ENCODE measurements at places on chromosomes 11 and 22.

DNA sequence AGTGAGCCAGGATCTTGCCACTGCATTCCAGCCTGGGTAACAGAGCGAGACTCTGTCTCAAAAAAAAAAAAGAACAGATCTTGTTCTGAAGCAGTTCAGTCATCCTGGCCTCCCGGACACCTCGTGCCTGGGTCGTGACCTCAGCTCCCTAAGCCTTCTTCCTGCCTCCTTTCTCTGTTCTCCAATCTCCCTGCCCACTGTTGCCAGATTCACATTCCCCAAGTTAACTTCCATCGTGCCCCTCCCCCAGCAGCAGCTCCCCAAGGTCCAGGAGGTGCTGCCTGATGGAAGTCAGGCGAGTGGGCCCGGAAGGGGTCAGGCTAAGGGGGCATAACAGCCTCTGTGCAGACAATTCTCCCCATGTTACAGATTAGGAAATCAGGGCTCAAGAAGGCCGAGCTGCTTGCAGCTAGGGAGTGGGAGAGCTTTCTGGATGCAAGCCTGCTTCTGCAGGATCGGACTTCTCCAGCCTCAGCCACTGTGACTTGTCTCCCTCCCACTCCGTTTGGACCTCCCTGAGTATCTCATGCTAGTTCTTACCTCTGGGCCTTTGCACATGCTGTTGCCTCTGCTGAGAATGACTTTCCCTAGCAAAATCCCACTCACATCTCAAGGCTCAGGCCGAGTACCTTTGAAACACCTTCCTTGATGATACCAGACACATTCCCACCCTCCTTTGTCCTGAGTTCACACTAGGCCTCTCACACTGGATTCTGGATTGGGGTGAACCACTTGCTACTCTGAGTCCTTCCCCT lies 14.3 kb upstream of the TMEM184B start:
- no peak for DNase-seq

- no peak for DNase-seq
These were observed 37.9 kb downstream of the OR6Q1 start for GRCh38 chr11:58068655-58069054.

GRCh38 chr22:30863081-30863833 lies 105.3 kb downstream of the MORC2 start:
- DNase-seq = peak; percentile 22

- DNase-seq = no peak
These were observed 25.9 kb downstream of the CAT start for GRCh38 chr11:34464591-34465051.

GRCh38 chr22:44753189-44754042 lies 1.0 kb downstream of the ARHGAP8 start:
- peak; percentile 70 for DNase-seq

- no peak for DNase-seq
These were observed 12.8 kb downstream of the NFAM1 start for GRCh38 chr22:42419243-42419881.

DNA sequence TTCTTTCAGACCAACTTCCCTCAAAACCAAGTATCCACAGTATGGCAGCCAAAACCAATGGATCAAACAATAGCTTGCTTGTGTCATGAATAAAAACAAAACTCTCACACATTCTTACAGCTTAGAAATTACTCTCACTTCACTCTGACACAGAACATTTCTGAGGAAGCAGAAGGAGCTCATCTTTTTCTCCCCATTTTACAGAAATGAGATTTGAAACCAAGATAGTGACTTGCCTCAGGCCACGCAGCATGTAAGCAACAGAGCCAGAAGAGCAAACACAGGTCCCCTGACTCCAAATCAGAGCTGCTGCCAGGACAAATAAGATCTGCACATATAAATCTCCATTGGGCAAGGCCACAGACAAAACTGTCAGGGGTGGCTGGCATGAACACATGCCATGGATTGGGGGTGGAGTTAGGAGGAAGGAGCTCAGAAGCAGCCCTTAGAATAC lies 64.8 kb downstream of the RAB30 start:
- DNase-seq = no peak

DNA sequence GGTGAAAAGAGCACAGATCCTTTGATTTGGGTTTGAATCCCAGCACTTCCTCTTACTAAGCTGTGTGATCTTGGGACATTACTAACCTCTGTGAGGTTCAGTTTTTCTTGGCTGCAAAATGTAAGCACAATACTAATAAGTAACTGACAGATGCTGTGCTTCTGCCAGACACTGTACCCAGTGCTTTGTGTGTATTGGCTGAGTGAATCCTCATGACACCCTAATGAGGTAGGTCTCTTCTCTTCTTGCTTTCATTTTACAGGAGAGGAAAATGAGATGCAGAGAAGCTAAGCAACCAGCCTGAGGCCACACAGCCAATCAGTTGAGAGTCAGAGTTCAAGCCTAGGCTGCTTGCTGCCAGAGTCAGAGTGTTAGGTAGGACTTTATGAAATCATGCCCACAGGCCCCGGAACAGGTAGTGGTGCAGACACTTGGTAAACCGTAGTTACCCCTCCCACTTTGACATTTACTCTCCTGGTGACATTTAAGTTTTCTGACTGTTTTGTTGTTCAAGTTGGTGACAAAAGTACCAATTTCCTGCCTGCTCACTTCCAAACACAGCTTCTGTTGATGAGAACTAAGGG lies 21.2 kb downstream of the PTPRJ start:
- peak; percentile 64 for DNase-seq

DNA sequence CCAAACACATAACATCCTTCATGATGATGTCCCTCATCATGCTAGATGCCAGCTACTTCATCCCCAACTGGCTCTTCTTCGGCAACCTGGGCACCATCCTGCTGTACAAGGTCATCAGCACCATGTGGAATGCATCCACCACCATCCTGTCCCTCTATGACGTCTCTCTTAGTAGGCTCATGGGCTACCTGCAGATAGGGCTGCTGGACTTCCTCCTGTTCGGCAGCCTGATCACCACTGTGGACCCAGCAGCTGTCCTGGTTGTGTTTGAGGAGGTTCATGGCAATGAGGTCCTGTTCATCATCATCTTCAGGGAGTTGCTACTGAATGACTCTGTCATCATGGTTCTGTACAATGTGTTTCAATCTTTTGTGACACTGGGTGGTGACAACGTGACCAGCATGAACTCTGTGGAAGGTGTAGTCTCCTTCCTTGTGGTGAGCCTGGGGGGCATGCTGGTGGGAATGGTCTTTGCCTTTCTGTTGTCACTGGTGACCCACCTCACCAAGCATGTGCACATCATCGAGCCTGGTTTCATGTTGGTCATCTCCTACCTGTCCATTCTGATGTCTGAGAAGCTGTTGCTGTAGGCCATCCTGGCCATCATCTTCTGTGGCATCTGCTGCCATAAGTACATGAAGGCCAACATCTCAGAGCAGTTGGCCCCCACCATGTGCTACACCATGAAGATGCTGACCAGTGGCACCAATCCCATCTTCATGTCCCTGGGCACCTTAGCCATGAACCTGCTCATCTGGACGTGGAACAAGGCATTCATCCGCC lies 120.7 kb upstream of the SERPIND1 start:
- DNase-seq = no peak

DNA sequence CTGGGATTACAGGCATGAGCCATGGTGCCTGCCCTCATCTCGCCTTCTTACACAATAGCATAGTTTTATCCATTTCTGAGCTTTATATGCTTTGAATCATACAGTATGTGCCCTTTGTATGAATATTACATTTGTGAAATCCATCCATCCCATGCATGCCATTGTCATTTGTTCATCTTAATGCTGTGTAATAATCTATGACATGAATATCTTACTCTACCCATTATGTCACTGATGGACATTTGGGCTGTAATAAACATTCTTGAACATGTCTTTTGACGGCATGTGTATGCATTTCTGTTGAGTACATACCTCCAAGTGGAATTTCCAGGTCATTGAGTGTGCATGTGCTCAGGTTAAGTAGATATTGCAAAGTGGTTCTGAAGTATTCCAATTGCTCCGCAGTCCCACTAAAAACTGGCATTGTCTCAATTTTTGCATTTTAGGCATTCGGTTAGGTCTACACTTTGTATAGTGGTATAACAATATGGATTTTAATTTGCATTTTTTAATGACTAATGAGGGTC lies 339.3 kb upstream of the SYN3 start:
- DNase-seq = peak; percentile 33

DNA sequence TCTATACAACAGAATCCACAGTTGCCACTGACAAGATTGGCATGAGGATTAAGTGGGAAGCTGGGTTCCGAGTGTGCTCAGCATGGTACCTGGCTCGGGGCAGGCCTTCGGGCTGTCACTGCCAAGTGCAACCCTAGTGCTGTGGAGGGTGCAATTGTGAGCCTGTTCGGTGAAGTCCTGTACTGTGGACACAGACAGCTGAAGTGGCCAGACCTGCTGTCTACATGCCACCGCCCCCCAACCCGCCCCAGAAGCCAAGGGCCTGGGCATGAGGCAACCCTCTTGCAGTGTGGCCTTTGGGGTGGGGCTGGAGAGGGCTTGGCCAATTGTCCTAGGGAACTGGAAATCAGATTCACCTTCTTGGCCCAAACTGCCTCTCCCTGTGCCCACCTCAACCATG lies 15.6 kb upstream of the SHISAL1 start:
- no peak for DNase-seq

DNA sequence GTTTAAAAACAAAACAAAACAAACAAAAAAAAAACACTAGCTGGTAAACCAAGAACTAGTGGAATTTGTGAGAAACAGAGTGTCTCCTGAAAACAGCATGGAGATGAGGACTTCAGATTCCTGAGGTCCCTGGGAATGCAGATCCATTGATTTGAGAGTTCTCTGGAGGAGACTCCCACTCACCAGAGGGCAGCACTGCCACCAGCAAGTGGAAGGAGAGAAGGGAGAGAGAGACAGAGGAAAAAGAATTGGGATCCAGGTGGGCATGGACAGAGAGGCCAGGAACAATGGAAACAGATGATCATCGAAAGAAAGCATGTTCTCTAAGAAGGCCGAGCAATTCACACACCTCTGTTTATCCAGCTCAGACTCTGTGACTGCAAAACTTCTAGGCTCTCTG lies 31.8 kb downstream of the ETS1 start:
- DNase-seq = peak; percentile 41

DNA sequence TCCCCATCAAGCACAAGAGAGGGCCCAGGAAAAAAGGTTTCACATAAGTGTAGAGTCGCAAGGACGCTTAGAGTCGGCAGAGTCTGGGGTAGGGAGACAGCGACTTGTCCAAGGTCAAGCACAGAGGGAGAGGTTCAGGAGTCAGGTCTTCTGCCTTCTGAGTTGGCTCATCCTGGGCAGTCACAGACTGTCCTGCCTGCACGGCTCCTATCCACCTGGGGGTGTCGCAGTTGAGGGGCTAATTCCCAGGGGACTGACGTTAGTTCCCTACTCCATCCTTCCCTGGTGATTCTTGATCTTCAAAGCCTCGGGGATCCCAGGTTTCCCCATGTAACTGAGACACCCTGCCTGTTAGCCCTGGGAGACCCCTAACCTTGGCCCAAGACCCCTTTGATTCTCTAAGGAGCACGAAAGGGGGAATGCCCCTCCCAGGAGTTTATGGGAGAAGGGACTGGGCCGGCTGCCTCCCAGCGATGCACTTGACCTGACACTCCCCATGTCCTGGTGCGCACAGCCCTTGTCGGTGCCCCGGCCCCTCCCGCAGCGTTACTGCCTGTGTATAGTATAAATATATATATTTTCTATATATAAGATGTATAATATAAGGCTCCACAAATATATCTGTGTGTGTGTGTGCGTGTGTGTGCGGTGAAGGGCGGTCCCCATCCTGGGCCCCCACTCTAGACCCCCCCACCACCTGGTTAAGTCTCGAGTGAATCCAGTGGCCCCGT lies 14.7 kb upstream of the TAB1 start:
- DNase-seq = peak; percentile 36

DNA sequence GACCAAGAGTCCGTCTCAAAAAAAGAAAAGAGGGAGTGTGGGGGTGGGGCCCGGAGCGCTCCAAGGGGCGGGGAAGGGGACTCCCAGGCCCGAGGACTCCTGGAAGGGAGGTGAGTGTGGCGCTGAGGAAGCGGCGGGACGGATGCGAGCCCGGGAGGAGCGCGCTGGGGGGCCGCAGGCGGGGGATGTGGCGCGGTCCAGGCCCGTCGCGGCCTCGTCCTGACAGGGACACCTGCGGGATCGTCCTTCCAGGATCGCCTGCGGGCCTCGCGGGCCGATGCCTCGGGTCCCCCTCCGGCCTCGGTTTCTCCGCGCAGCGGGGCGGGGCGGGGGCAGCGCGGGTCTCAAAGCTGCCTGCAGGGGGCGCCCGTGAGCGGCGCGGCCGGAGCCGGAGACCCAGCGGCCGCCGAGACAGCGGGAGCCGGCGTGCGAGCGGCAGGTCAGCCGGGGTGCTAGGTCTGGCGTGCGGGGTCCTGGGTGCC lies 3.8 kb upstream of the ADORA2A start:
- DNase-seq = peak; percentile 34

- DNase-seq = peak; percentile 27
These were observed 70.7 kb upstream of the CCDC179 start for GRCh38 chr11:22930816-22931594.

DNA sequence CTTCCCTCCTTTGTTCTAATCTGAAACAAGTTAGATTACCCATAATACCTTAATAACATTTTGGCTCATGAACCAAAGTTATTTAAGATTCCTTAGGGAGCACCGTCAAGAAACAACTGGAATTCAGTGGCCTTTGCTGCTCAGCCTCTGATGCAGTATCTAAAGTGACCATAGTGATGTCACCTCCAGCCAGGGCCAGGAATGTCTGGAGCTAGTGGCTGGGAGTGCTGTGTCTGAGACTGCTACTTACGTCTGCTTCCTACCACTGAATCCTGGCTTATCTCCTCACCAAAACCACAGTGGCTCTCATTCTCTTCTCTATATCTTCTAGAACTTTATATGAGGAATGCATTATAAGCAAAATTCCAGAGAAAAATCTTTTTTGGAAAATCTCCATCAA lies 658.0 kb downstream of the DLG2 start:
- DNase-seq = peak; percentile 85

DNA sequence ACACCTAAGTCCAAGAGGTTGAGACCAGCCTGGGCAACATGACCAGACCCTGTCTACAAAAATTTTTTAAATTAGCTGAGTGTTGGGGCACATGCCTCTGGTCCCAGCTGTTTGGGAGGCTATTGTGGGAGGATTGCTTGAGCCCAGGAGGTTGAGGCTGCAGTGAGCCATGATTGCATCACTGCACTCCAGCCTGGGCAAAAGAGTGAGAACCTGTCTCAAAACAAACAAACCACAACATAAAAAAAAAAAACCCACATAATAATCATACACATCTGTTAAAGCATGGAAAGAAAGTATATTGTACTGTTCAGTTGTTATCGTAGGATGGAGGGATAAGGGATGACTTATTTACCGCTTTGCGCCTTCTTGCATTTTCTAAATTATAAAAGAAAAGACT lies 35.9 kb upstream of the GRK2 start:
- DNase-seq = no peak

All from fibroblast of skin of back (primary cell).